Skin of body (tissue), 3 donors: ENCODE measurements at places on chromosomes 4 and X. TPM values are rescaled to one million over a fixed set of nuclear protein-coding genes. Genes with fewer than 3 reads are reported as not detected.

The SCLT1 gene
- total RNA-seq = 28.3 TPM

The DLG3 gene
- 10.6 TPM for total RNA-seq

The CLDN2 gene
- total RNA-seq = 0.10 TPM

The MAGEA8 gene
- not detected for total RNA-seq

The PPP2R3B gene
- total RNA-seq = 24.6 TPM
